ENCODE measurements at places on chromosomes 1 and 21. TPM values are rescaled to one million over a fixed set of nuclear protein-coding genes. Genes with fewer than 3 reads are reported as not detected.
A peak's percentile ranks its signal among the peaks of the same experiment; 100 is the strongest.

DNA sequence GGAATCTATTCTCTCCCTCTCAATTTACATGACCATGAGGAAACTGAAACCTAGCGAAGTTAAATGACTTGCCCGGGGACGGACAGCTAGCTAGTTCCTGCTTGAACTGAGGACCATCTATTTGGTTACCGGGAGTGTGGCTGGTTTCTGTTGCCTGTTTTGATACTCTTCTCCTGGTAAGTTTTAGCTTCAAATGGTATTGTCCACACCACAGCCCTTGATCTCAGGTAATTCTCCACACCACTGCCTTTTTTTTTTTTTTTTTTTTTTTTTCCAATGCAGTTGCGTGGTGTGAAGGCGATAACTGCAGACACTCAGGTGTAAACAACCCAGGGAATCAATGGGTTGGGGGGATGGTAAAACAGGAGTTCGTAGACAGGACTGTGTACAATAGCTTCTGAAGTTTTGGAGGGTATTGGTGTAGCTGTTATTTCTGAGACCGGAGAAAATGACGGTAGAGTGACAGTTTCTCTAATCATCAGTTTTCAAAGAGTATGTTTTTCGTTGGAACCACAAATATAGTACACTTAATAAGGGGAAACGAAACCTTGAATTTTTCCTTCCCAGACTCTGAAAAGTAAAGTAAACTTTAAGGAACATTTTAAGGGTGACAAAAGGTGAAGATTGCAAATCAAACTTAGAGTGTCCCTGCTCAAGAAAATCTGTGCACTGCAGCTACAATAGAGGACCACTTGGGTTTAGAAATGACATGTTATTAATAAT, 125.3 kb upstream of the CACYBP start:
- no peak overlapping the region for H3K4me3 ChIP-seq
- H3K27me3 ChIP-seq = no peaks in the 10 kb centered on the region
- H3K4me1 ChIP-seq = no peaks in the 10 kb centered on the region
- H3K36me3 ChIP-seq = no peaks in the 10 kb centered on the region
- H3K27ac ChIP-seq = no peak overlapping the region
- DNase-seq = no peak

GRCh38 chr21:17673261-17674020, 60.7 kb upstream of the BTG3 start:
- peak; percentile 12 for DNase-seq
- peak overlapping the region; percentile 32 for H3K27ac ChIP-seq
- no peaks in the 10 kb centered on the region for H3K36me3 ChIP-seq
- H3K4me3 ChIP-seq = no peak overlapping the region
- no peaks in the 10 kb centered on the region for H3K4me1 ChIP-seq

- H3K4me1 ChIP-seq = no peaks in the 10 kb centered on the region
- no peak overlapping the region for H3K4me3 ChIP-seq
- no peaks in the 10 kb centered on the region for H3K36me3 ChIP-seq
- no peaks in the 10 kb centered on the region for H3K27me3 ChIP-seq
- DNase-seq = no peak
- H3K27ac ChIP-seq = no peak overlapping the region
Measured at GRCh38 chr21:29506947-29507346, 208.2 kb downstream of the BACH1 start.

DNA sequence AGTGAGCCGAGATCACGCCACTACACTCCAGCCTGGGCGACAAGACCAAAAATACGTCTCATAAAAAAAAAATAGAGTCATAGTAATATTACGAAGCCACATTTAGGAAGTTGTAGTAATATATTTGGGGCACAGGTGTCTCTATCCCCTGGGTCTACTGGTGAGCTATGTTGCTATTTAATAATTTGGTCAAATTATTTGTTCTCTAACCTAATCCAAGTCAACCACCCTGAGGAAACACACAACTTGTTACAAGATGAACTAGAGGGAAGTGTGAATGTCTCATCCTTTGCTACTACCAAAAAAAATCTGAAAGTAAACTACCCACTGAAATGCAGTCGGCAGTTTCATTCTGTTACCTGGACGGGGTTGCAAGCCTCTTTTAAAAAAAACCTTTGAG, 35.3 kb downstream of the RGS8 start:
- no peak overlapping the region for H3K27ac ChIP-seq
- no peaks in the 10 kb centered on the region for H3K4me1 ChIP-seq
- no peaks in the 10 kb centered on the region for H3K36me3 ChIP-seq
- no peak for DNase-seq
- no peaks in the 10 kb centered on the region for H3K27me3 ChIP-seq
- no peak overlapping the region for H3K4me3 ChIP-seq

- peaks cover 8% of the 10 kb centered on the region for H3K4me1 ChIP-seq
- no peaks in the 10 kb centered on the region for H3K36me3 ChIP-seq
- no peak overlapping the region for H3K4me3 ChIP-seq
Measured at GRCh38 chr1:13770743-13771142, 70.8 kb downstream of the PRDM2 start.

DNA sequence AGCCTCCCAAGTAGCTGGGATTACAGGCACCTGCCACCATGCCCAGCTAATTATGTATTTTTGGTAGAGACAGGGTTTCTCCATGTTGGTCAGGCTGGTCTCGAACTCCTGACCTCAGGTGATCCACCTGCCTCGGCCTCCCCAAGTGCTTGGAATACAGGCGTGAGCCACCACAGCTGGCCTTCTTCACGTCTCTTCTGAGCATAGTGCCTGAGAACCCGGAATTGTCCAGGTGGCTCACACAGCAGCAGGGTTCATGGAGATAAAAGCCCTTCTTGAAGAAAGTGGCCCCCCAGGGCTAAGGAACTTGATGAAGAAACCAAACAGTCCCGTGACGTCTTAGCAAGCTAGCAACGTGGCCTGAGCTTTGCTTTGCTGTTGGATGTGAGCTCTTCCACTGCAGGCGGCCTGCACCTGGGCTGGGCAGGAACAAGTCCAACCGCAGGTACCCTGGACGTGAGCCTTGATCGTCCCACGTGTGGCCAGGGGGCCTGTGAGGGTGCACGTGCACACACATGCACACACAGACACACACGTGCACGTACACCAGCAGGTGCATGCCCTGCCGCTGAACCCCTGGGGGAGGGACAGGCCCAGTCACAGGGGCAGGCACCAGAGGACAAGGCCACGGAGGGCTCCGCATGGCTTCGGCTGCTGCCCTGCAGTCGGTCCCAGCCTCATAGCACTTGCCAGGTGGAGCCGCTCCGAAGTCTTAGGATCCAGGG, 23.4 kb upstream of the TRAPPC10 start:
- DNase-seq = no peak
- no peak overlapping the region for H3K27ac ChIP-seq
- H3K4me1 ChIP-seq = no peaks in the 10 kb centered on the region
- H3K27me3 ChIP-seq = no peaks in the 10 kb centered on the region

DNA sequence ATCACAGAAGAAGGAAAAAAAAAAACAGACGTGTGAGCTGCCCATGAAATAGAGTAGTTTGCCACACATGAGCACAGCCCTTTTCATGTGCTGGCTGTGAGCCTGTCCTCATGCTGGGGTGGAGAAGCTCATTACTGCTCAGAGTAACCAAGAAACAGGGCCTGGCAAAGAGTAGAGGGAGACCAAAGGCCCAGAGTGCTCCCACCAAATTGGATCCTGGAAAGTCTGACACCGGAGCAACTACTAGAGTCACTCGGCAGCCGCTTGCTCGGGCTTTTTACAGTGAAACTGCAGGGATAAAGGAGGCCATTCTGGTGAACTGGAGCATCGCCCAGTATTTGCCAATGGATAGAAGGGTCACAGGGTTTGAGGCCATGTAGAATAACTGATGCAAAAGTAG, 64.4 kb upstream of the BARHL2 start:
- no peaks in the 10 kb centered on the region for H3K4me1 ChIP-seq
- H3K27ac ChIP-seq = no peak overlapping the region
- H3K27me3 ChIP-seq = no peaks in the 10 kb centered on the region
- no peak overlapping the region for H3K4me3 ChIP-seq

Gene CELA2B
- total RNA-seq = not detected

Gene PDE9A
- 9.7 TPM for total RNA-seq

Gene AGBL4
- total RNA-seq = not detected

Gene OVAAL
- total RNA-seq = not detected

Gene FHAD1
- not detected for total RNA-seq

Gene DEPDC1
- 19.9 TPM for total RNA-seq
